Astrocyte (in vitro differentiated cells and primary cell): ENCODE measurements at places on chromosomes 6 and 20. TPM values are rescaled to one million over a fixed set of nuclear protein-coding genes. Genes with fewer than 3 reads are reported as not detected.

Gene ETV7
- total RNA-seq, result 1.9 and 2.4 TPM in 2 replicates

- DNase-seq, result peak; percentile 89
Observed at GRCh38 chr6:71107911-71108420, 151.1 kb upstream of the B3GAT2 start.

DNA sequence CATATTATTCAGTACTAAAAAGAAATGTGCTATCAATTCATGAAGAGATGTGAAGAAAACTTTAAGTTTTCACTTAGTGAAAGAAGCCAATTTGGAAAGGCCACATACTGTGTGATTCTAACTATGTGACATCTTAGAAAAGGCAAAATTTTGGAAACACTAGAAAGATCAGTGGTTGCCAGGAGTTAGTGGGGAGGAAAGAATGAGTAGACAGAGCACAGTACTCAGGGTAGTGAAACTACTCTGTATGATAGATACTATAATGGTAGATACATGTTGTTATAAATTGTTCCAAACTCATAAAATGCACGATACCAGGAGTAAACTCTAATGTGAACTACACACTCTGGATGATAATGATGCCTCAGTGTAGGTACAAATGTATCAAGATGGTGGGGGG, 14.2 kb downstream of the NCOA3 start:
- no peak for DNase-seq

DNA sequence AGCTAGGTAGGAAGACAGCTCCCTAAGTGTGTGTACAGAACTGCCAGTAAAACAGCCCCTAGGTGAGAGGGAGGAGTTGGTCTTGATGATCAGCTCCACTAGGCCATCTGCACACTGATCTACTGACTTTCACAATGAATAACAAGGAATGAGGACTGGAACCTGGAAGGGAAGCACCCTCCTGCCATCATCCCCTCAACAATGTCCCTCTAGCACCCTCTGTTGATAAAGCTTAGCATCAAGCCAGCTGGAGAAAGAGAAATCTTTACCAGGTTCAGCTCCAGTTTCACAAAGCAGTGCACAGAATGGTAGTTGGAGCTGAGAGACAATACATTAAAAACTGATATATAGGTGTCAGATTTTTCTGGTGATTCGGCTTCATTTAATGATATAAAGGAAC, 57.2 kb upstream of the IRAK1BP1 start:
- DNase-seq, result peak; percentile 39

- DNase-seq, result no peak
Observed at GRCh38 chr6:133360194-133360593, 119.0 kb downstream of the EYA4 start.

GRCh38 chr6:132499757-132500156, 13.2 kb downstream of the STX7 start:
- no peak for DNase-seq

- no peak for DNase-seq
Observed at GRCh38 chr6:69338431-69339162, 458.2 kb downstream of the LMBRD1 start.

GRCh38 chr6:52513464-52513863, 63.4 kb downstream of the TRAM2 start:
- no peak for DNase-seq

DNA sequence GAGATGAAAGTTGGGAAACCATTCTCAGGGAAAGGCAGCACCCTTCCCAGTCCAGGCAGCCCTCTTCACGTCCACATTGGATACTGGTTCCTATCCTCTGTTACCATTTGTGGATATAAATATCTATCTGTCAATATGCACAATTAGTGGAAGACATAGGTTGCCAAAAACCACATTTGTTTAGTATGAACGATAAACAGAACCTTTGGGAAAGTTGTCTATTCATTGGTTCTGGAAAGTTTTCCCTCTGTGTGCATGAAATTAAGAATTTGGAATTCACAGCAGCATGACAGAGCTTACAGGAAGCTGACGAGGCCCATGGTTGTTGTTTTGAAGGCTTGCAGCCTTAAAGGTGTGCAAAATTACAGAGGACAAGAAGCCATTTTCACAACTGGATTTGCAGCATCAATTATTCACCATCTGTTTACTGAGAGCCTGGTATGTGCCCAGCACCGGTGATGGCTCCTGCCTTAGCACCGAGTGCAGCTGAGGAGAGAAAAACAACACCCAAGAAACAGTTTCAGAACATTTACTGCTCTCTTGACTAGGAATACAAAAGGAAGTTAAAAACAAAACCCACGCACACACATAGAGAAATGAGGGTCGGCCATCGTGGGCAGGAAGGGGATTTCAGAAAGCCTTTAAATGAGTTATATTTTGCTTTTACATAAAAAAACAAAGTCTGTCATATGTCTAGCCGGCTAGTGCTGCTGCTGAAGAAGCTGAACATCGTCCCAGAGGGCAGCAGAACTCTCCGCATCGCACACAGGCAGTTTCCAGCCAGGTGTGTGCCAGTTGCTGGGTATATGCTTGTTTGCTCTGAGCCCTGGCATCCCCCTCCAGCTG, 319.6 kb downstream of the FARS2 start:
- no peak for DNase-seq
